ENCODE measurements at places on chromosomes 6 and 20.
A peak's percentile ranks its signal among the peaks of the same experiment; 100 is the strongest.

GRCh38 chr6:31272836-31273626, 1.1 kb upstream of the HLA-C start:
- DNase-seq: no peak

GRCh38 chr6:87070741-87071140, 24.2 kb downstream of the CGA start:
- DNase-seq: no peak

DNA sequence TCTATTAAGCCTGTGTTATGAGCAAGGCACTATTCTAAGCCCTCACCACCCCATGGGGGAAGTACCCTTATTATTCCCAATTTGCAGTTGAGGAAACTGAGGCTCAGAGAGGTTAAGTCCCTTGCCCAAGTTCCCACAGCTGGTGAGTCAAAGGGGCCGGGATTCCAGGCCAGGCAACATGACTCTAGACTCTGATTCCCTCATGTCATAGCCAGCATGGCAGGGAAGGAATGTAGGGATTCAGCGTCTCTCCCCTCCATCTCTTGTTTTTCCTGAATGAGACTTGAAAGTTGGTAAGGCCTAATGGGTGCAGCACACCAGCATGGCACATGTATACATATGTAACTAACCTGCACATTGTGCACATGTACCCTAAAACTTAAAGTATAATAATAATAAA, 6.7 kb downstream of the C6orf132 start:
- no peak for DNase-seq

GRCh38 chr6:151317103-151317994, 74.0 kb downstream of the ZBTB2 start:
- DNase-seq: no peak

- DNase-seq: no peak
Measured at GRCh38 chr6:144152334-144152900, 2.1 kb downstream of the STX11 start.

DNA sequence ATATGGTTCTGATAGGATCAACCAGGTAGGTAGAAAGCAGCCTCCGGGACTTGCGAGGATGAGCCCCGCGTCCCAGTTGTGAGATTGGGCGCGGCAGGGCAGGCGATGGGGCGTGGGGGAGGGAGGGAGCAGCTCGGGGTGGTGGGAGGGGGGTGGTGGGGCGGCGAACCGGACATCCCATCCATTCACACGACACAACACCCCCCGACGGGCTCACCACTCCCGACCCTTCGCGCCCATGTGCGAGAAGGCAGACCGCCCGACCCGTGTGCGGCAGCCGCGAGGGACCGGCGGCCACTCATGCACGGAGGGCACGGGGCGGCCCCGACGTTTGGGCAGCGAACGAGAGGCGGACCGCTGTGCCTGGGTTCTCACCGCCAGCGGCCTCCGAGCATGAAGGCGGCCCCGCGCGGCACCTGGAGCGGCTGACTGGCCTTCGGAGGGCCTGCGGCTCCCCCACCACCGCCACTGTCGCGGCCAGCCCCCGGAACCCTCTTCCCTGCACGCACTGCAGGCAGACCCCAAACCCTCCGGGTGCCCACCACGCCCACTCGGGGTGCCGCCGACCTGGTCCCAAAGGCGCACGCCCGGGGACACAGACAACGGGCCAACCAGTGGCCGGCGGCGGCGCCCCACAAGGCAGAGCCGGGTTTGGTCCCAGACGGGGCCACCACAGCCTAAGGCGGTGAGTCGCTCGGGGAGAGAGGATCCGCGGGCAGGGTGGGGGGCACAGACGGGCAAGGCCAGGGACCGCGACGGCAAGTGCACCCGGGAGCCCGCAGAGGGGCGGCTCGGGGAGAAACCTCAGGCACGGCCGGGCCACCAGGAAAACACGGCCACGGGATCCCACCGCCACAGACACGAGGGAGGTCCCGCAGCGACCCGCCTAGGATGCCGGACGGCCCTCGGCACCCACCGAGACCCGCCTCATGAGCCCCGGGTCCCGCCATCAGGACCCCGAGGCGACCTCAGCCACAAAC, 769.2 kb upstream of the DEFB115 start:
- no peak for DNase-seq

- no peak for DNase-seq
Measured at GRCh38 chr6:158836625-158837311, 17.6 kb upstream of the EZR start.

DNA sequence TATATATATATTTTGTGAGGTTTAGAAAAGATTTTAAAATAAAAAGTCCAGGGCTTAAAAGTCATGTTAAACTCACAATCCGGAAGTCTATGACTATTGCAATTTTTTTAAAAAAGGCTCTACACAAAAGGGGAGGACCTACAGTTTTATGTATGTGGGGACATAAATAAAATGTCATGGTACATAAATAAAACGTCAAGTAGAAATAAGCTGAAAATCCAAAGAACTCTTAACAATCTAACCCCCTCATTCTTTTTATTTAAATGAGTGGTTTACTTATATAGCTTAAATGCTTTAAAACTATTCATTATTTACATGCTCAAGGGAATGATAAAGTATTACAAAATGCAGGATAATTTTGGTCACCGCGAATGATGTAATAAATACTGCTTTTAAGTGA, 36.2 kb downstream of the STX7 start:
- DNase-seq: no peak

GRCh38 chr6:26105842-26106241, 18.6 kb downstream of the HFE start:
- no peak for DNase-seq

- no peak for DNase-seq
Measured at GRCh38 chr20:46221256-46221833, 87.0 kb downstream of the CDH22 start.

GRCh38 chr6:27726619-27727023, 185.6 kb downstream of the OR2B2 start:
- no peak for DNase-seq

DNA sequence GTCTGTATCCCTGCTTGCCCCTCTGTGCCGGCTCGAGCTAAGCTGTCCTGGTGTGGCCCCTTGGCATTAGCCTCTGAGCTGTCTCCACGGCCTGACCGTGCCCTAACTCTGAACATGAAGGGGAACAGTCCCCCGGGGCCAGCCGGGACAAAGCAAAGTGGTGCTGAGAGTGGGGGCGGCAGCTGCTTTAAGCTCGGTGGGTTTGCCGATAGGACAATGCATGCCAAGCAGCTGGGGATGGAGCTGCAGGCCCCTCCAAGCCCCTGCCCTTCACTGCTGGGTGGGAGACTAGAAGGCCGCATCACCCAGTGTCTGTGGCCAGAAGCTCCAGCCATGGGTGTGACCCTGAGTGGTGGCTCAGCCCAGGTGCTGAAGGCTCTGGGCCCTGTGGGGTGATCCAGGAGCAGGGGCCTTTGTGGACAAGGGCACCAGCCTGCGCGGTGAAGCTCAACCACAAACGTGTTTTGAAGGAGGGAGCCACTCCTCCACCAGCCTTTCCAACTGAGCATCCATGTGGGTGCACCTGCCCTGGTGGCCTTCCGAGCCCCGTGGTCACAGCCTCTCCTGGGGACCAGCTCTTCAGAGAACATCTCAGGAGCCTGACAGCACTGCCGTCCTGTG, 242.5 kb downstream of the ERMARD start:
- DNase-seq: no peak

DNA sequence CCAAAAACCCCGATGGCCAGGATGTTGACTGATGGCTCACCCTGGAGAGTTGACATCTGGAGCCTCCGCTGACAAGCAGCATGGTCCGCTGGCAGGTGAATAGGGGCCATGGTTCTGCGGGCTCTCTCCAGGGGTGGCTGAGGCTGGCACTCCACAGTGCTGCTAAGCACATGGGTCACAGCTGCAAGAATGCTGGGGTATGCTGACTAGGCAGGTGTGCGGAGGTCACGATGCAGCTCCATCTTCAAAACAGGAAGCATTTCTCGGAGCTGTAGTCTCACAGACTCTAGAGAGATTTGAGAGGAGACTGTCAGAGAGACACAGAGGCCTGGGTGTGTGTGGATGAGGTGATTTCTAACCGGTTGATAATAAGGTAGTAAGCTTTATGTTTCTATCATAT, 341.6 kb downstream of the NRN1 start:
- peak; percentile 12 for DNase-seq

- no peak for DNase-seq
Measured at GRCh38 chr20:61587036-61587435, 335.0 kb downstream of the CDH4 start.

DNA sequence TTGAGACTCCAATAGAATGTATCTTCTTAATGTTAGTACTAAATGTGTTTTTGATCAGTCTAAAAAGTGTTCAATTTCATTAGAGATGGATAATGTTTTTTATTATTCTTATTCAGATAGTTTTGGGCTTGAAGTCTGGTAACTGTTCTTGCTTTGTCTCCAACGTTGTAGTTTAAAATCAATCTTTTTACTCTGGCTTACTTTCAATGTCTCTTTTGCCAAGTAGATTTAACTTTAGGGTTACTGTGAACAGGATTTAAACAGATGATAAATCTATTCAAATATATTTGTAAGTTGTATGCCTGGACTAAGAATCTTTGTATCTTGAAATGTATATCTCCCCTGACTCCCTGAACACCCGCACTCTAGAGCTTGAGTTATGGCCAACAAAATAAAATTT, 51.1 kb downstream of the SGK1 start:
- DNase-seq: no peak

DNA sequence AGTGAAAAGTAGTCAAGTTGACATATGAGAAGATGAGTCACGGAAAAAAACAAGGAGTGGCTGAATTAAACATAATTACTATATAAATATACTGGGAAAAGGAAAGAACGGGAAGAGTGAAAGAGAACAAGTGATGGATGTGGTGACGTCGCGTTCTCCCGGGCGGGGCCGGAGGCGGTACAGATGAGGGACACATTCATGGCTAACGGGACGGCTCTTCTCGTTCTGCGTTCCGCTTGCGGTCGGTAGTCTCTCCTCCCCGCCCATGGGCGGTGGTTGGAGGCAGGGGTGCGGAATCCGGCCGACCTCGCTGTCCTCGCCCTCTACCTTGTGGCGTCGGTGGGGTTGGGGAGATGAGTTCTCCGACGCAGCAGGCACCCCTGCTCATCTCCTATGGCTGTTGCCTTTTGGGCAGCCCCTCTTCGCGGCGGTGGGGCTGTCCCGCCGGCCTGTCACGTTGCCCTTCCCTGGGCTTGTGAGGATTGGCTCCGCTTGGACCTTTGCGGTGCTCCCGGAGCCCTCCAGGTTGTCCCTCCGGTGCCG, 22.5 kb downstream of the HLA-G start:
- peak; percentile 16 for DNase-seq

- no peak for DNase-seq
Measured at GRCh38 chr6:16871047-16871446, 109.8 kb upstream of the ATXN1 start.

- no peak for DNase-seq
Measured at GRCh38 chr6:170091639-170092579, 199.0 kb downstream of the DLL1 start.

- DNase-seq: no peak
Measured at GRCh38 chr6:24953726-24954125, 18.0 kb upstream of the RIPOR2 start.

DNA sequence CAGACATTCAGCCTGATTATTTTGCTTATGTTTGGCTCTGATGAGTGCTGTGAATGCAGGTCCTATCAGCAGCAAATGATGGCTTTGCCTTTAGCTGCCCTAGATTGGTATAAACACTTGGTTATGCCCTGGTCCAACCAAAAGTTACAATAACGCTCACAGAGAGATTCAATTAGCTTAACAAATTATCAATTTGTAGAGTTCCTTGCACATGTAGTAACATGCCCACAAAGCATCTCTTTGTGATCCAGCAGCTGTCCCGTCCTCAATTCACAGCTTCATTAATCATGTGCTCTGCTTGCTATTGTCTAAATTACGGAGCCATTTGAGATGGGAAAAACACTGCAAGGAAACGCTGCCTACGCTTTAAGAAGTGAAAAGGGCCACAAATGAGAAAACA, 457.9 kb downstream of the HDGFL1 start:
- DNase-seq: no peak

DNA sequence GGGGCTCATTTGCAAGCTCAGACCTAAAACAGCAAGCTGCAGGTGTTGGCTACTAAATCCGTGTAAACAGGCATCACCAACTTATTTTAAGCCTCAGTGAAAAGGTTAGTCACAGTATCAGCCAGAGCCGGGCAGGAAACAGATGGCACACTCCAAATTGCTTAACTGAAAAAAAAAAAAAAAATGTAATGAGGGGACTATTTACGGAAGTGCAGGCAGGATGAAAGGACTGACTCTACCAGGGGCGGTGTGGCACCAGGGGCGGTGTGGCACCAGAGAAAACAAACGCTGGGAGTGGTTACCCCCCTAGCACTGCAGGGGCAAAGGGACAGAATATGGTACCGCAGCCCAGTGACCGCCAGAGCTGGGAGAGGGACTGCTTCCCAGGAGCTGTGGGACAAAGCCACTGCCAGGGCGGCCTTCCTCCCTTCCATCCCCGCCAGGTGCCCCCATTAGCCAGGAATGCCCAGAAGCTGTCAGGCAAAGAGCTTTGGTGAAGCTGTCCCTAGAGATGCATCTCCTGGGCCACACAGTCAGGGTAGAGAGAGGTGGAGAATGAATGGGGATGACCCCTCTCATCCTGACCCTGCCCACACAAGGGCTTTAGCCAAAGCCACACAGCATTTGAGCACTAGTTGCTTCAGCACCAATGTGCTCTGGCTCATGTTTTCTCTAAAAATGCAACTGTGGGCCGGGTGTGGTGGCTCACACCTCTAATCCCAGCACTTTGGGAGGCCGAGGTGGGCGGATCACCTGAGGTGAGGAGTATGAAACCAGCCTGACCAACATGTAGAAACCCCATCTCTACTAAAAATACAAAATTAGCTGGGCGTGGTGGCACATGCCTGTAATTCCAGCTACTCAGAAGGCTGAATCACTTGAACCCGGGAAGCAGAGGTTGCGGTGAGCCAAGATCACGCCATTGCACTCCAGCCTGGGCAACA, 39.6 kb upstream of the GFOD1 start:
- DNase-seq: no peak

DNA sequence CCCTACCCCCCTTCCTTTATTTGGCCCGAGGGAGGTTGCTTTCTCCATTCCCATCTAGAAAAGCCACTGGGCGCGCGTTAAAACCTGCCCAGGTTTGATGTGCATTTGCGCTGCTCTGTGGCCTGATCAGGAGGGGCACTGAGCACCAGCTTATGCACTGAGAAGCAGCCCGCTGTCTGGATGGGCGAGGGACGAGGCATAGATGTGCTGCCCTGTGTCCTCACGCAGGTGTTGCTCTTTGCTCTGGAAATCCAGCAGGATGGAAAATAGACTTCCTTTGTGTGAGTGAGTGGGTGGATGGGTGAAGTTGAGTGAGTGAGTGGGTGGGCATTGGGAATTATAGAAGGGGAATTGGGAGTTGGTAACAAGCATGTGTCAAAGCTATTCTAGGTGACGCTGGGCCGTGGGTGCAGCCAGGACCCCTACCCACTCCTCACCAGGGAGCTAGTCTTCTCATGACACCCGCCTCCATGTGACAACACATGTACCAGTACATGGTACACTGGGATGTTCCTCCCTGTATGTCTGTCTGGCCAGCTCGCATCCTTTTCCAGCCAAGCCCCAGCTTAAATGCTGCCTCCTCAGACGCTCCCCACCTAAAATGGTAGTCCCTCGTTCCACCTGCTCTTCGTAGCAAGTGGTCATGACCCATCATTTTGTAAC, 162.6 kb downstream of the DTNBP1 start:
- no peak for DNase-seq

Measured in activated CD4-positive, alpha-beta T cell treated with anti-CD3 and anti-CD28 coated beads, Interleukin-2, amount 50 U/mL, for 4 hours (primary cell).